ENCODE measurements at places on chromosomes 6 and 20.

DNA sequence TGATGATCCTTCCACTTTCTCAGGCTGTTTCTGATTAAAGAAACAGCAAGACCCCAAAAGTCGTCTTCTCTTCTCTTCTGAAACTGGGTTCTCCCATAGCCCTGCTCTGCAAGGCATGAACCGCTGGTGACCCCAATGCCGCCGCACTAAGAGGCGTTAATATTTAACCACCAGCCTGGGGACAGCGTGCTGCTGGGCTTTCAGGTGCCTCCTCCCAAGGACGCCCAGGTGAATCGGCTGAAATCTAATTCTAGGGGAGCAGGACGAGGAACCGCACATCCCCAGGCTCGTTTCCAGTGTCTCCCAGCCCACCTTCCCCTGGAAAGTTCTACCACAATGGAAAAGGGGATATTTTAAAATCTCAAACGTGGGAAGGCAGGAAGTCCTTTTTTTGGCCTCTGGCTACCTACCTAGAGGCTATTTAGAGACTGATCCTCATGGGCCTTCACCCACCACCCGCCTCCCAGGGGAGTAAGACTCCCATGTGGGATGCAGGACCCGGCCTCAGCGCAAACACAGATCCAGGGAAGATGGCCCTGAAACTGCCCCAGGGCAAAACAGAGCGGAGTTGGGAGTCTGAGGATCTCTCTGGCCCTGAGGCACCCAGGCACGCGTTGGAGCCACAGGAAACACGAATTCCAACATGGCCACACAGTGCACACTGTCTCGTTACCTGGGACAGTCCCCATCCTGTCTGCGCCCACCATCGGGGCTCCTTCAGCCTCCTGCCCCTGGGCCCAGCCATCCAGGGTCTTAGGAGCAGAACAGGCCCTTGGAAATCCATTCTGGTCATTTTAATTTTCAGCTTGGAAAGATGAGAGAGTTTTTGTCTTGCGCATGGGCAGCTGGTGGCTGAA is 56.2 kb downstream of the BMP7 start:
- no peak for DNase-seq

- DNase-seq = no peak
Observed at GRCh38 chr6:141337191-141337590, 795.5 kb upstream of the GJE1 start.

DNA sequence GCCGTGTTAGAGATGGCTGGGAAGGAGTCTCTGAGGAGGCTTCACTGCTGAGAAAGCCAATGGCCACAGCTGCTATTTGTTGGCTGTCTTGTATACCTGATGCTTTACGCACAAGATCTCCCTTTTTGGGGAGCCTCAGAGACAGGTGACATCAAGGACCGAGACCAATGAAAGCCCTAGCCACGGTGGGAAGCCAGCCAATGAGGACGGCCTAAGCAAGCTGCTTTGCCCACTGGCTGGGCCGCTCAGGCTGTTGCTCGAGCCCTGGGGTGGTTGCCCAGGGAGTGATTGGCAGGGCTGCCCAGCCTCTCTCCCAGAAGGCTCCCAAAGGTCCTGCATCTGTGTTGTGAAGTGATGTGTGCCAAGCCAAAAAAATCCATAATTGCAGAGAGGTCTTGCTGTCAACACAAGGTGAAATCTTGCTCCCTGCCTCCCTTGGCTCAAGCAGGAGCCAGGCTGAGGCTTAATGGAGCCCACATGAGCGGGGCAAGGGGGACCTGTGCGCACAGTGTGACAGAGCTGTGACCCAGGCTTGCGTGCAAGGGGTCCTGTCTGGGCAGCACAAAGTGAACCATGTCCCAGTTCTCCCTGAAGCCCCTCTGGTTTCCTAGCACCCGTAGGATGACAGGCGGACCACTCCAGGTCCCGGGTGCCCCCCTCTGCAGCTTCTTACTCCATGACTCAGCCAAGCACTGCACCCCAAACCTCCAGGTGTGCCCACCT is 4.3 kb downstream of the MMP24OS start:
- no peak for DNase-seq

- peak; percentile 32 for DNase-seq
Observed at GRCh38 chr20:2603816-2604505, 48.5 kb upstream of the NOP56 start.

- peak; percentile 92 for DNase-seq
Observed at GRCh38 chr6:157392927-157393668, 12.1 kb downstream of the ZDHHC14 start.

DNA sequence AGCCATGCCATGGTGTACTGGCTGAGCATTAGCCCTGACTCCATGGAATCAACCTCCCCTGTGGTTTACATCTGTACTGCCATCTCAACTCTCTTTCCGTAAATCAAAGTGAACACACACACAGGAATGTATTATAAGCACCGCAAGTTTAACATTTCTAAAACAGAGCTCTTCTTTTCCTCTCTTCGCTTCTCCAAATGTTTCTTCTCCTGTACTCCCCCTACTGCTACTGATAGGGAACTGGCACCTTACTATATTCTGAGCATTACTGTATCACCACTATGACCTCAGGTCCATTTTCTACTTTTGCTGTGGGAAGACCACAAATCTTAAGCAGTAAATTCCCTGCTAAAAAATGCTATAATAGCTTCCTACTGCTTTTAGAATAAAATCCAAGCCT is 101.2 kb downstream of the NUS1 start:
- DNase-seq = peak; percentile 65

DNA sequence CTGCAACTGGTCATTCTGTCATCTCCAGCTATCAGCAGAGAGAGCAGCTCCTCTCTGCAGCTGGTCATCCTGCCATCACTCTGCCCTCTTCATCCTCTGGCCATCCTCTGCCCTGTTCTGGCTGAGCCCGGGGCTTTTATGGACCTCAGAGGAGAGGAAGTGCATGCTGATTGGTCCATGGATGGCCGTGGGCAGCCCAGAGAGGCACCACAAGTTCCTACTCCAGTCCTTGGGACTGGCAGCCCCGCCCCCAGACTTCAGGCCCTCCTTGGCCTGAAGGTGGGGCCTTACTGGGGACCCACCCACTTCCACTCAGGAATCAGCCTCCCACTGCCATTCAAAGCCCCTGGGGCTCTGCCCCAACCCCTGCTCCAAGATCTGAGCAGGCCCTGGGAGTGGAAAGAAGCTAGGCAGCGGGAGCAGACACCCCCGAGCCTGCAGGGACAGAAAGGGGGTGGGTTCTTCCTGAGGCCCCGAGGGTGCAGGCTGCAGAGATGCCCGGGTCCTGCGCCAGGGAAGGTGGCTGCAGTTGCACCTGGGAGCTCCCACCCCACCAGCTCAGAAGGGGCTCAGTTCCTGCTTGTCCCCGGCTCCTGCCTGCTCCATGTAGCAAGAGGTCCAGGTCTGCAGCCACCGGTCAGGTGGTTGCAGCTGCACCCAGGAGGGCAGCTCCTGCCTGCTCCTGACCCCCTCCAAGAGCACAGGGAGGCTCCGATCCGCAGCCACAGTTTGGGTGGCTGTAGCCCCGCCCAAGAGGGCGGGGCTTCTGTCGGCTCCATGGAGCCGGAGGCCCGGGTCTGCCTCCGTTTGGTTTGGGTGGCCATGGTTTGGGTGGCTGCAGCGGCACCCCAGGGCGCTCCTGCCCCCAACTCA is 34.1 kb upstream of the HMGA1 start:
- DNase-seq = no peak

- DNase-seq = no peak
Observed at GRCh38 chr6:33718713-33719112, 7.2 kb upstream of the UQCC2 start.

GRCh38 chr6:43910638-43911353 is 140.8 kb downstream of the VEGFA start:
- peak; percentile 97 for DNase-seq

- no peak for DNase-seq
Observed at GRCh38 chr6:31572041-31572911, at the start of gene LTA. LTA (plus strand) TSS chr6:31572289; CDS start chr6:31572743, 454 bp downstream.

DNA sequence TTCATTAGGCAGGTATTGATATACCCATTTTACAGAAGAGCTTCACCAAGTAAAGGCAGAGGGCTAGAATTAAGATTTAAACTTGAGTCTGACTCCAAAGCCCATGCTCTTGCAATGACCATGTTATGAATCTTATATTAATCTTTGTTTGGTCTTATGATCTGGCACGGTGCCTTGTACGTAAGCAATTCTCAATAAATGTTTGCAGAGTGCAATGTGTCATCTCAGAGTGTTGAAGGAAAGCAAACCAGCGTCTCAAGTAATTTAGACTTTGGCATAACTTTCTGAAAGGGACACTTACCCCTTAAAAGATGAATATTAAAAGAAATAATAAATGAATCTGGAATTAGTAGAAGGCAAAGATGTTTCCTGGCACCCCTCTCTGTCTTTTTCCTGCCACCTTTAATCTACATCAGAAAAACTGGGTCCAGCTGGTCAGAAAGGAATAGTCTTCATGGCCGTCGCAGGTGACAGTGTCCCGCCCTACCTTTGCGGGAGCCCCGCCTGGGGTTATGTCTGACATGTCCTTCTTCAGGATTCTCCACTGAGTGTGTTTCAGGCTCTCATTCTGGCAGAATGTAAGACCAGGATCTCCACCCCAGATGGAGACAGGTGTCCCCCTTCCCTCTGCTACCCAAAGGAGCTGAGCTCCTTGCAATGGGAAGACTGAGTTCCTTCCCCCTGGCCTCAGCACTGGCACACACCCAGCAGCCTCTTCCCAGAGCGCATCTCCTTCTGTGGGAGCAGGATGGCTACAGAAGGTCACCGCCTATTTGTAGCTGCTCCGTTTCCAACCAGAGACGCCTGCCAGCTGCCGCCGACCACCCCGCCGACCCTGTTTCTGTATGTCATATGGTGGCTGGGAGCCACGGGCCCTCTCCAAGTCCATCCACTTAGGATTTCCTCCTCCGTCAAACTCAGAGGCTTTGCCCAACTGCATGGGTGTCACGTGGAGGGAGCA is 266.3 kb upstream of the ECI2 start:
- no peak for DNase-seq

GRCh38 chr20:38649275-38649891 is 47.8 kb downstream of the ARHGAP40 start:
- peak; percentile 70 for DNase-seq

DNA sequence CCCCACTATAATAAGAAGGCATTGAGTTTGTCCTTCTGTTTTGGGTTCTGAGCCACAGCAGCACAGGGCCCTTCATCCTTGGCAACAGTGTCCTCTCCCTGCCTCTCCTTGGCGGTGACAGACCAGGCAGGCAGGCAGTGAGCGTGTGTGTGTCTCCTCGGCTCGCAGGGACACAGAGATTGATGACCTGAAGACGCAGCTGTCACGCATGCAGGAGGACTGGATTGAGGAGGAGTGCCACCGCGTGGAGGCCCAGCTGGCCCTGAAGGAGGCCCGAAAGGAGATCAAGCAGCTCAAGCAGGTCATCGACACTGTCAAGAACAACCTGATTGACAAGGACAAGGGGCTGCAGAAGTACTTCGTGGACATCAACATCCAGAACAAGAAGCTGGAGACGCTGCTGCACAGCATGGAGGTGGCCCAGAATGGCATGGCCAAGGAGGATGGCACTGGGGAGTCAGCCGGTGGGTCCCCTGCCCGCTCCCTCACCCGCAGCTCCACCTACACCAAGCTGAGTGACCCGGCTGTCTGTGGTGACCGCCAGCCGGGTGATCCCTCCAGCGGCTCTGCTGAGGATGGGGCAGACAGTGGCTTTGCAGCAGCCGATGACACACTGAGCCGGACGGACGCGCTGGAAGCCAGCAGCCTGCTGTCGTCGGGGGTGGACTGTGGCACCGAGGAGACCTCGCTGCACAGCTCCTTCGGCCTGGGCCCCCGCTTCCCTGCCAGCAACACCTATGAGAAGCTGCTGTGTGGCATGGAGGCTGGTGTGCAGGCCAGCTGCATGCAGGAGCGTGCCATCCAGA is 24.0 kb downstream of the SDCBP2 start:
- no peak for DNase-seq

DNA sequence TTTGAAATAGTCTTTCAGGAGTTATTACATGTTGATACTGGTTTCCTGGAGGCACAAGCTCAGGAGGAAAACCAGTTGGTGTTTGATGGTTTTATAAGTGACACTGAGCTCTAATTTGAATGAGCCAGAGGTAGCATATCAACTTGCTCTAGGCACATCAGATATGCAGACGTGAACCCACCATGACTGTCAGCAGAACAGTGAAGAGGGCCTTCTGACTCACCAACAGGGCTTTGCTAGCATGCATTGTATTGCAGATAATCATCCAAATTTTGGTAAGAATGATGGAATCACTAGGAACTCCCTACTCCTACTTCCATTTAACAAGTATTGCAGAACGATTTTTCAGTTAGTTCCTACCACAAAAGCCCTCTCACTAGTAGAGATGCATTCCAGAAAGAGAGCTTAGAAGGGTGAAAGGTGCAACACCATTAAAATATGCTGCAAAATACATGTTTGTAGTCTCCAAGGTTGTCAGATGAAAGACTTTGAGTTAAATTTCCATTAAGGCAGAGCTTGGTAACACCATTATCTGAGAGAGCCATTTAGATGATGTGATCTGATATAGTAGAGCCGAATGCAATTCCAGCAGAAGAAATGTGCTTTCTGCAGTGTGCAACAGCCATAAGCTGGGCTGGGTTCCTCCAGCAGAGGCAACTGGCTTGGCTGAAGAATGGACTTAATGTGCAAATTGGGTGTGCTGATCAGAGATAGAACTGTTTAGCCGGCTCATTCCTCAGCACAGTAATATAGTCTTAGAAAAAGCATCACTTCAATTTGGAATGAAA is 968.7 kb upstream of the ADGRB3 start:
- peak; percentile 22 for DNase-seq

- no peak for DNase-seq
Observed at GRCh38 chr20:22449188-22449973, 135.0 kb downstream of the FOXA2 start.

DNA sequence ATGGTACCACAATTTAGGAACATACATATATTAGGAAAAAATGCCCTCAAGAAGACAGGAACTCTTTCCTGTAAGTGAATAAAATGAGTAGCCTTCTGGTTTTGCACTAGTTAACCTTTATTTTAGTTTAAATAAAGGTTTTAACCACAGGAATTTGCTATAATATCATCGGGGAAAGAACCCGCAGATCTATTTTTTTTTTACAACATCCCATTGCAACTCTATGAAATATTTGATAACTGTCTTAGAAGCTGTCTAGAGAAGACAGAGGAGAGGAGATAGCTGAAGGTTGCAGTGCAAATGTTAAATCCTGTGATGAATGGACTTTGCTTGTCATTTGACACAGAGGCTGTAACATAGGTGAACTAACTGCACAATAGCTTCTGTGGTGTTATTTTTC is 69.5 kb downstream of the TINAG start:
- DNase-seq = no peak

DNA sequence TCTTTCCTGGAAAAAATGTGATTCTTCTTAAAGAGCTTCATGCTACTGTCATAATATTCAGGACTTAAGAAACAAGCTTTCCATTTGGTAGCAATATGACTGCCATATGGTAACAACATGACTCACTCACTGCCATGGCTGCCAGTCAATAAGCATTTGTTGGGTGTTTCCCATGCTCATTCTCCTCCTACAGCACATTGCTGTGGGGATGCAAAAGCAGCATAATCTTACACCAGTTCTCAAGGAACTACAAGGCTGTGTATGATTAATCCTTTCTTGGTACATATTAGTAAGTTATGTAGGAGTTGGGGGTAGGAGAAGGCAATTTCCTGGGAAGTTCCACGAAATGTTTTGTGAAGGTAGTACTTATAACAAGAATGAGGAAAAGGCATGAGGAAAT is 76.7 kb downstream of the CEP162 start:
- peak; percentile 15 for DNase-seq
